ENCODE measurements at places on chromosomes 11 and 22.

- no peak for DNase-seq
Measured at GRCh38 chr11:22930816-22931594, 70.7 kb upstream of the CCDC179 start.

- no peak for DNase-seq
Measured at GRCh38 chr22:18975434-18976196, 39.5 kb upstream of the PRODH start.

DNA sequence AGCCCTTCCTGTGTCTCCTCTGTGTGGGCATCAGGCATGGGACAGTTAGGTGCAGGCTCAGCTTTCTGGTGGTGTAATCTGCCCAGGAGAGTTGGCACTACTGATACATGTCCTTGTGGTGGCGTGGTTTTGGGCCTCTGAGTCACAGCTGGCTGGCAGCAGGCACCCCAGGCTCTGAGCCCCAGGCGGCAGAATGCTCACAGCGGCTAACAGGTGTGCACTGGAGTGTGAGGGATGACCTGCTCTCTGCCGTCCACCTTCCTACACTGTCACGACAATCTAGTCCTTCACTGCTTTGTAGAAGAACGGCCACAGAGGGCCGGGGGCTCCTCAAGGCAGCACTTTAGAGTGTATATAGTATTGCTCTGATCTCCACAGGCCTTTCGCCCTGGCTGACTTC lies 100.3 kb upstream of the PITPNB start:
- DNase-seq: no peak

DNA sequence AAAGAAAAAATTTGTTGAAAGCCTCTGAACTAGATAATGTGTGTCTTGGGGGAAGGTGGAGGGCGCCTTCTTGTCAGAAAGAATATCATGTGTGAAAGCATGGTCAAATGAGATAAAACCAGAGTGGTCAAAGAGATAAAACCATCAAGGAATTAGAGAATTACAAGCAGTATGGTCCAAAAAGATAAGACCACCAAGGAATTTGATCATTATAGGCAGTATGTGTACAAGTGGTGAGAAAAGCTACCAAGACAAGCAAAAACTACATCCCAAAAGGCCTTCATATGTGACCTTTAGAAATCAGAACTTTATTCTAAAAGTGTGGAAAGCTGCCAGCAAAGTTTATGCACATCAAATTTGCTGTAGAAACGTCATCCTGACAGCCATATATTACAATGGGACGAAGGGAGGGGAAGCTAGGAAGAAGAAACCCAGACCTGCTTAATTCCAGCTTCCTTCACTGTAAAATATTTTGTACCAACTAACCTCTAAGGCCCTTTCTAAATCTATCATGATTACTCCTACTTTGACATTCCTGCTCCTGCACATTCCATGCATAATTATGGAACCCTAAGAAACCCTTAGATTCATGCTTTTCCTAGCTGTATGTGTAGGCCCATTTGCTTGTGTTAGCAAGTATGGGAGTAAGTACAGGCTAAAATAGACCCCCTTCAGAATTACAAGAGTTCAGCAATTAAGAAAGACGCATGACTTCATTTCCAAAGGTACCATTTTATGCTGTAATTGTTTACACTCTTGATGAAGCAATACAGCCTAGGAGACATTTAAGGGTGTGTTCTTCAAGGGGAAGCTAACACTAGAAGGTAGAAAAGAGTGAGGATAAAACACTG lies 51.6 kb downstream of the LGR4 start:
- DNase-seq: no peak

DNA sequence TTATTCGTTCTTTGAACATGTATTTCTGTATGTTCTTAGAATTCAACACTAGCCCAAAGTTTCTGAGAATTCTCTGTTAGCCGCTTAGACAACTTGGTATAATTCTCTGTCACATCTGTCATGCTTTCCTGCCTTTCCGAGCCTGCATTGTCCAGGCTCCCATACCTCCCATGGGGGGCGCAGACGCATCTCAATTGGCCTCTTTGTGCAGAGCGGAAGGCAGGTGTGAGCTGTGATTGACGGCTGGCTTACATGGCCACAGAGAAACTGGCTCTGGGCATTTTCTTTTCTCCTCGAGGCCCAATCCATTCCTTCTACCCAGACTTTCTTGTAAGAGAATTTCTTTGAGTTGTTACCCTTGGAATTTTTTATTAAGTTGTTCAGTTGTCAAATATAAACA lies 132.7 kb upstream of the SESN3 start:
- no peak for DNase-seq

GRCh38 chr11:9739123-9739900 lies 75.4 kb downstream of the SWAP70 start:
- DNase-seq: no peak

DNA sequence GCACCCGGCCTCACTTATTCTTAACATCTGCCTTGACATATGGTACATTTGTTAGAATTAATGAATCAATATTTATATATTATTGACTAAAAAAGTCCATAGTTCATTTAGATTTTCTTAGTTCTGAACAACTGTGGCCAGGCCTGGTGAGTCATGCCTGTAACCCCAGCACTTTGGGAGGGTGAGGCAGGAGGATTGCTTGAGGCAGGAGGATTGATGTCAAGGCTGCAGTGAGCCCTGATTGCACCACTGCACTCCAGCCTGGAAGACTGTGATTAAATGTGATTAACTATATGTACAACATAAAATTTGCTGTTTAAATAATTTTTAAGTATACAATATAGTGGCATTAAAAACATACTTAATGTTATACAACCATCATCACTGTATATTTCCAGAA lies 5.6 kb downstream of the UVRAG start:
- DNase-seq: no peak

DNA sequence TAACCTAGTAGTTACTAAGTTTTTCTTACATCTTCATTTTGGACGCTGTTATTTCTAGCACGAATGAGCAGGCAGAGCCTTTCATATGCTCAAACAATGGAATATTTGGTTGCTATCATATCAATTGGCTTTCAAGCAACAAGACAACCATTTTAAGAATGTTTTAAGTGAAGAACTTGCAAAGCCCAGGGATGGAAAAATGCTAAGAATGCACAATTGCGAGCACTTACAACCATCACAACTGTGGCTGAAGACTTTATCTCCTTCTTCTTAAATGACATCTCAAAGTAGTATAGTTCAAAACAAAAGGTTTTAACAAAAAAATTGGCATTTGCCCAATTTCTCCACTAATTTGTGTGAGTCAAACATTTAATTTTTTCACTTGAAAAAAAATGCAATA lies 8.3 kb upstream of the MMP1 start:
- DNase-seq: no peak

- no peak for DNase-seq
Measured at GRCh38 chr11:42179216-42179615, 719.8 kb upstream of the LRRC4C start.

- DNase-seq: no peak
Measured at GRCh38 chr22:18077087-18077638, 627 bp upstream of the PEX26 start.

All from HuH-7.5 (cell line).